ENCODE measurements at places on chromosomes 11 and 22. TPM values are rescaled to one million over a fixed set of nuclear protein-coding genes. Genes with fewer than 3 reads are reported as not detected.

DNA sequence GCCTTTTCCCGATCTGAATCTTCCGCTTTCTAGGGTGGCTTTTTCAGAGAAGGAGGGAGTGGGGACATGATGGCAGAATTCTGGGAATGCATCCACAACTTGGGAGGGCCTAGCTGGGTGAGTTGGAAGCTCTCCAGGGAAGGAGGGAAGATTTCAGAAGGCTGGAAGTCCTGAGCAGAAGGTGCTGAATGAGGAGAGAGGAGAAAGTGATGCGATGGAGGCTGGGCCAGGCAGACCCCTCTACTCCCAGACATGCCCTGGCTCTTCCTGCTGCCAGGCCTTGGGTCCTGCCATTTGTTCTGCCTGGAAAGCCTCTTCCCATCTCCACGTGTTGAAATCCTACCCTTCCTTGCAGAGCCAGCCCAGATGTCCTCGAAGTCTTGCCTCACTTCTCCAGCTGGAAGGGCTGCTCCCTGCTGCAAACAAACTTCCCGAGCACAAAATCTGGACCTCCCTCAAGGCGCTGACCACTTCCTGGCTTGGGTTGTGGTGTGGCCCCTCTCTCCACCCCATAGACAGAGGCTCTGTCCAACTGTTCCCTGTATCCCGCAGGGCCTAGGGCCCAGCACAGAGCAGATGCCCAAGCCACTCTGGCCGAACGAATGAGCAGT, 16.8 kb downstream of the LRRC32 start:
- DNase-seq = no peak

- DNase-seq = no peak
These were observed 3.4 kb downstream of the SPTBN2 start for GRCh38 chr11:66725647-66726046.

DNA sequence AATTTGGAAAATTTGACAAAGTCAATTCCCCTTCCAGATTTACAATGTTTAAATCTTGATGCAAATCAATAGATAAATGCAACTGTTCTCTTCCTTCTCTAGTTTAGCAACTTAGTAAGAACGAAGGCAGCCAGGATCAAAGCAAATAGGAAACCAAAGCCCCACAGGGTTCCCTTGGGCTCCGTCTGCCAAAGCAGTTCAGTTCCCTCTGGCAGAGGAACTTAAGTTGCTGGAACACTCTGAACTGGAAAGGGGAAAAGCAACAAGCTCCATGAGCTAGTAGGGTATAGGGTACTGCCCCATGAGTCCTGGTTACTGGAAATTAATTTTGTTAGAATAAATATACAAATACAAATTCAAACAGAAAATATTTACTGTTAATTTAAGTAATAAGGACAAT, 91.3 kb downstream of the RELT start:
- DNase-seq = no peak

The FGF4 gene
- total RNA-seq = not detected

The PARVA gene
- not detected for total RNA-seq

The RAG1 gene
- total RNA-seq = 0.39 TPM

All from activated T-cell treated with anti-CD3 and anti-CD28 coated beads, Interleukin-2, amount 50 U/mL, for 72 hours (primary cell).